CD4-positive, alpha-beta T cell treated with Interleukin-4 for 4 hours (primary cell): ENCODE measurements at places on chromosomes 2 and 18.

GRCh38 chr2:218031771-218032257 is 29.0 kb upstream of the TNS1 start:
- no peak for DNase-seq

GRCh38 chr2:111678651-111679050 is 205.3 kb downstream of the ANAPC1 start:
- no peak for DNase-seq

- no peak for DNase-seq
Measured at GRCh38 chr18:41594582-41594981, 360.5 kb upstream of the PIK3C3 start.

DNA sequence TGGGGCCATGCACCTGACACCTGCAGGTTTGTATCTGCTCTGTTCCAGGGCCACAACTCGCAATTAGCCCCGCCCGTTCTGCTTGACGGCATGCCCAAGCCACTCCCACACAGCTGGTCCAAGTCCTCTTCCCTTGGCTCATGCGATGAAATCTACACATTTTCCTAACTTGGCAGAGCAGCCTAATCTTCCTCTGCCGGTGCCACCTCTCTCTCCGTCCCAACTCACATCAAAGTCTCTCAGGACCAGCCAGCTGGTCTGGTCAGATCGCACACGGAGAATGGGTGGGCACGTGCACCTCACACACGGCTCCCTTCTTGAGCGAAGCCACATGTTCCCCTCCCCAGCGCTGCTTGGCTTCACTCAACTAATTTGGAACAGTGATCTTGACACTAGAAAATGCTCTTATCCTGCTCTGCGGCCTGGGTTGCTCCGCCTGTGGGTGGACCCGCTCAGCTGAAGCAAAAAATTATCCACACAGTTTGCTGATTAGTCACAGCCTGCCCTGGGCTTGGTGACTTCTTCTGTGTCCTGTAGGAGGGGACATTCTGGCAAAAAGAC is 176.7 kb downstream of the NRP2 start:
- no peak for DNase-seq

GRCh38 chr2:190583507-190584337 is 49.2 kb upstream of the NEMP2 start:
- no peak for DNase-seq

DNA sequence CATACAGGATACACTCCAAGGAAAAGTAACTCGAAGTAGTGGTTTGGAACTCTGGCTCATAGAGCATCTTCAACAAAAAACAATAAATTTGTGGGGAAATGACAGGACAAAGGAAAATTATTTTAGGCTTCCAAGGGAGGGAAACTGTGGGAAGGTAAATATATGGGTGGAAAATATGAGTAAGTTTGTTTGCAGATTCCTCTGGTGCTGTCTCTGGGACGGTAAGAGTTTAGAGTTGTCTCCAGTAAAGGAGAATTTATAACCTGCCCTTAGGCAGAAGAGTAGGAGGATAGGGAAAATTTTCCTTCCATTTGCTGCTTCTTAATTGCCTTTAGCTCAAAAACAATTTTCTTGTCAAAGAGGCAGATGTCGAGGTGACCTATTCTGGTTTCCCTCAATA is 19.3 kb downstream of the HNMT start:
- no peak for DNase-seq

DNA sequence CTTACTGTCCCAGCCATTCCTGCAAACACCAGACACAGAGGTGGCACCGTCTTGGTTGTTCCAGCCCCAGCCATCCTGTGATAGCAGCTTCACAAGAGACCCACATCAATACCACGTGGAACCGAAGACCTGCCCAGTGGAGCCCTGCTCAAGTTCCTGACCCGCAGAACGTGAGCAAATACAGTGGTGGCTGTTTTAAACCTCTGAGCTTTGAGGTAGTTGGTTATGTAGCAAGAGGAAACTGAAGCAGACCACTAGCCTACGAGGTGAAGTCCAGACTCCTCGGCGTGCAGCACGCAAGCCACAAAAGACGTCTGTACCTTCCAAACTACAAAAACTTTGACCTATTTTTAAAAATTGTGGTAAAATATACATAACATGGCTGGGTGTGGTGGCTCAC is 96.1 kb upstream of the ODC1 start:
- DNase-seq = peak; percentile 45

DNA sequence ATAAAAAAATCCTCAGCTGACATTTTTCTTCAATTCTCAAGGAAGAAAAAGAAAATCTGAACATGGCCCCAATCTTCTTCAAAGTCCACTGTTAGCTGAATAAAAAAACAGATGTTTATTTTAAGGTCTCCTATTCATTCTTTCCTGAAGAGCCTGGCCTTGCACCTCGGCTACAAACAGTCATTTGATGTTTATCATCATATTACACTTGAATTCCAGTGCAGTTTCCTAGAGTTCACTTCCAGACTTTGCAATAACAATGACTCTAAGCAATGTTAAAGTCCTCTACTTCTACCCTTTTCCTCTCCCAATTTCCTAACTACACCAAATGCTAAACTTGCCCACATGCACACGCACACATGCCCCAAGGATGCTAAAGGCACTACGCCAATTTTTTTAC is 70.1 kb downstream of the NOL10 start:
- DNase-seq = no peak

GRCh38 chr2:161217597-161218185 is 57.5 kb downstream of the TANK start:
- DNase-seq = no peak

GRCh38 chr18:78972930-78973331 is 6.7 kb upstream of the SALL3 start:
- DNase-seq = no peak

DNA sequence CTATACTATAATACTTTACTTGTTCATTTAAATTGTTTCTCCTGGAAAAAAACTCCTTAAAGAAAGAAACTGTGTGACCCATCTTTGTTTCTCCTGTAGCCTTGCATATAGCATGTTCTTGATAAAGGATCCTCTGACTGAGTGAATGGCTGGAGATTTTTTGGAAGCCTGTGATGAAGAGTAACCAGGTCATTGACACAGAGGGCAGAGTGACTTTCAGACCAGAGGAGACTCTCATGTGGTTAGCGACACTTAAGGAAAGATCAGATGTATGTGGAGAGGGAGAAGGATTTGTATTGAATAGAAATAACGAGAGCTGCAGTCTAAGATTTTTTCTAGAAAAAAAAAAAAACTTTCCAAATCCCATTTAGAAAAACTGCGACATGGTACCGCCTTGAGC is 85.5 kb downstream of the TRIM43 start:
- no peak for DNase-seq

- DNase-seq = no peak
Measured at GRCh38 chr2:150371044-150371818, 116.2 kb downstream of the RND3 start.

DNA sequence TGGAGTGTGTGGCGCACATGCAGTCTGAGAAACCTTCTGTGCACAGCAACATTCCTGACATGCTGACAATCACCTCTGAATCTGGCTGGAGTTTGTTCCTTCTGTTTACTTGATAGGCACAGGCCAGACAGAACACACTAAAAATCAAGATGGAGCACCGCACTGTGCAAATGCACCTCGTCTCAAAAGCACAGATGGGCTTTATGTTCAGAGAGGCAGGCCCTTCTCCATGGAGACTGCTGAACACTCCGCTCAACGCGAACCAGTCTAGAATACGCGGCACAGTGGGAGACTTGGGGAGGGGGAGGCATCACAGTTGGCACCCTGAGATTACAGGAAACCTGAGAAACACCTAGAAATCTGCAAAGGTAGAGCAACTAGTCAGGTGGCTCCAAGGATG is 58.4 kb upstream of the DNMT3A start:
- DNase-seq = no peak

GRCh38 chr2:86033751-86034692 is 71.7 kb downstream of the POLR1A start:
- no peak for DNase-seq

- no peak for DNase-seq
Measured at GRCh38 chr18:49582579-49582978, 20.7 kb downstream of the LIPG start.

- no peak for DNase-seq
Measured at GRCh38 chr2:17461087-17461475, 57.2 kb downstream of the RAD51AP2 start.

GRCh38 chr2:74843899-74844298 is 10.0 kb downstream of the HK2 start:
- peak; percentile 56 for DNase-seq

DNA sequence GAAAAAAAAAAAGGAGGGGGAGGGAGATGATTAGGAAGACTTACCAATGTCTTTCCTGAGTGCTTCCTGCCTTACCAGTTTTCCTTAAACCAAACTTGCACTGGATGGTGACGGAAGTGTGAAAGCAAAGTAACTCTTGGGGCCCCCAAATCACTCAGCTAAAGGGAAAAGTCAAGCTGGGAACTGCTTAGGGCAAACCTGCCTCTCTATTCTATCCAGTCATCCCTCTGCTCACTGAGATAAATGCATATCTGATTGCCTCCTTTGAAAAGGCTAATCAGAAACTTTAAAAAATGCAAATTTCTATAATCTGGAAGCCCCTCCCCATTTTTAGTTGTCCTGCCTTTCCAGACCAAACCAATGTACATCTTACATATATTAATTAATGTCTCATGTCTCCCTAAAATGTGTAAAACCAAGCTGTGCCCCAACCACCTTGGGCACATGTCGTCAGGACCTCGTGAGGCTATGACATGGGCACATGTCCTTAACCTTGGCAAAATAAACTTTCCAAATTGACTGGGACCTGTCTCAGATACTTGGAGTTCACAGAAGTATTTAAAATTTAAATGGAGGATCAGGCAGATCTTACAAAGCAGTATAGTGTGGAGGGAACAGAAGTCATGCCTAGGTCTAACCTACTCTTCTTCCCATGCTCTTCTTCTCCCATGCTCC is 7.2 kb upstream of the CYBRD1 start:
- no peak for DNase-seq

- DNase-seq = peak; percentile 40
Measured at GRCh38 chr2:172931918-172932520, 143.6 kb upstream of the MAP3K20 start.

GRCh38 chr2:8267048-8267447 is 414.8 kb upstream of the ID2 start:
- no peak for DNase-seq

DNA sequence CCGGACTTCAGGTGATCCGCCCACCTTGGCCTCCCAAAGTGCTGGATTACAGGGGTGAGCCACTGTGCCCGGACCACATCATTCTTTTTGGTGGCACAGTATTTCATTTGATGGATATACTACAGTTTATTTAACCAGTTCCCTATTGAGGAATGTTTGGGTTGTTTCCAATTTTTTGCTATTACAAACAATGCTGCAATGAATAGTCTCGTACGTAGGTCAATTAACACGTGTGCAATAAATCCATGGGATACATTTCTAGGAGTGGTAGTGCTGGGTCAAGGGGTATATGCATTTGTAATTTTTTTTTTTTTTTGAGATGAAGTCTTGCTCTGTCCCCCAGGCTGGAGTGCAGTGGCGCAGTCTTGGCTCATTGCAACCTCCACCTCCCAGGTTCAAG is 28.4 kb upstream of the XPO1 start:
- DNase-seq = no peak

- DNase-seq = no peak
Measured at GRCh38 chr2:101107241-101107640, 43.9 kb downstream of the TBC1D8 start.

GRCh38 chr18:35588995-35589394 is 7.5 kb downstream of the GALNT1 start:
- DNase-seq = peak; percentile 42

DNA sequence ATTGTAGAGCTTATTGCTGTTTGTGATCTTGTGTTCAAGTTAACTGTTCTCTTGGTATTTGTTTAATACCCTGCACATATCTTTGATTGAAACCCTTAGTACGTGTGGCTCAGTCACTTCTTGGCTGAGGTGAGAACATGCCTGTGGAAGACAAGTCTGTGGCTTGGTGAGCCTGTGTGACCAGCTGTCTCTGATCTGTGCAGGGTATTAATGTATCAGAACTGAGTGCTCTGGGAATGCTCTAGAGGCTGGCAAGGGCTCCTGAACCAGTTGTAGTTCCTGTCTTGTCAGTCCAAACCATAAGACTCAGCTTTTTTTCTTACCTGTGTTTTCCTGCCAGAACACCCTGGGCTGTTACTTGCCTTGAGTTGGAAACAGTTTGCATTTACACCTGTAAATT is 52.4 kb upstream of the EPHA4 start:
- no peak for DNase-seq

- no peak for DNase-seq
Measured at GRCh38 chr2:199847181-199847864, 3.7 kb downstream of the FTCDNL1 start.

DNA sequence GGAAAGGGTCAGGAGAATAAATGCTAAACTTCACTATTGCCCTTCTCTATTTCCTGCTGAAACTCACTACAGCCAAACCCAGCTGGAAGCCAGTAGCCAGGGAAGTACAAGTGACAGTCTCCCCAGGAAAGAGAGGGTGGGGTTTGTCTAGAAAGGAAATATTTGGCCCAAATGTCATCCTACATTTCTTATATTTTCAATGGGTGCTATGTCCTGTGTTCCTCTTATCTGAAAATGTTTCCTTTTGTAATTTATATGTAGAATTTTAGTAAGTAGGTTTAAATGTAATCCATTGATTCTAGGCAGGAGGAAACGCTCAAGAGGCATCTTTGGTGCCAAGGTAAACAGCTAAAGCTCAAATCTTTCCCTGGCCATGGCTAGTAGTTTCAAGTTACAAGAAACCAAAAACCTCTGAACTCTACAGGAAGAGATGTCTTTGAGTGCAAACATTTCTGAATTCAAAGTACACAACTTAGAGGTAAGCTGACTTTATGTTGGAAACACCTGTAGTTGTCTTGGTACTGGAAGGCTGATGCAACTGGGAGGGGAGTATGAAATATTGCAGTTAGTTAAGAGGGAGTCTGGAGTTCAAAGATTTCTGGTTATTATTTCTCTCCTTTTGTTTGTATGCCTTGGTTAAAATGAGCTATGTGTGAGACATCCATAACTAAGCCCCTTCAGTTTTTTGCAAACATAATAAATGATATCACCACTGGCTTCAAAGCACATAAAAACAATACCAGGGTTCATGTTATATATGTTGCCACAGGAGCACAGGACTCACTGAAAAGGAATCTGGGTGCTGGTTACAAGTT is 356.1 kb upstream of the ZC3H15 start:
- DNase-seq = no peak

DNA sequence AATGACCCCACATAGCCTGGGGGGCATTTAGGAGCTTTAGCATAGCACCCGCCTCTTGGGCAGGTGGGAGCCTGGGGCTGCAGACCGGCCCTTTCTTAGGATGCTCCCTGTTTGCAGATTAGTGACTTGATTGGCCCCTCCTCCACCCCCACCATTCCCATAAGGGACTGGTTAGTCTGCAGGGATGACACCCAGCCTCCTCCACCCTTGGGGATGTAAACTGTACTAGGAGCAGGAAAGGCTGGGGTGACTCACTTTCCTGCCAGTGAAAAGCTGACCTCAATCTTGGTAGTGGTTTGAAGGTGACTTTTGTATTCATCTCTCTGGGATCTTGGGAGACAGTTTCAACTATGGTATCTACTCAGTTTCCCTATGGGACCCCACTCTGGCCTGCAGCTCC is 24.2 kb downstream of the CTIF start:
- DNase-seq = no peak

- DNase-seq = no peak
Measured at GRCh38 chr2:41835401-41835800, 212.4 kb upstream of the PKDCC start.
